Activated CD4-positive, alpha-beta T cell treated with anti-CD3 and anti-CD28 coated beads, Interleukin-2, amount 10 ng/mL, durations not matched to agents 24 days and 14 days (primary cell): ENCODE measurements at places on chromosomes 7 and 10.

DNA sequence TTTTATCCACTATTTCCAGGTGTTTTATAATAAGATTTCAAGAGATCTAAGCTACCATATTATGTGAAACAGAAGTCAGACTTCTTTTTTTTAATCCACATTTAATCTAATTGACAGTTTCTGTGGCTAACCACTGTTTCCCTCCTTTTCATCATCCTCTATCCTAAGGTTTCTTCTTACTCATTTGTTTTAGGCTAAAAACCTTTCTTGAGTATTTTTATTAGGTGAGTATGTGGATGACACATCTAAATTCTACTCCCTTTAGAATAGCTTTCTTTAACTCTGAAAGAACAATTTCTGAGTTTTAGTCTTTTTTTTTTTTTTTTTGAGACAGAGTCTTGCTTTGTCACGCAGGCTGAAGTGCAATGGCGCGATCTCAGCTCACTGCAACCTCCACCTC is 62.7 kb downstream of the NPY start:
- DNase-seq, result no peak

DNA sequence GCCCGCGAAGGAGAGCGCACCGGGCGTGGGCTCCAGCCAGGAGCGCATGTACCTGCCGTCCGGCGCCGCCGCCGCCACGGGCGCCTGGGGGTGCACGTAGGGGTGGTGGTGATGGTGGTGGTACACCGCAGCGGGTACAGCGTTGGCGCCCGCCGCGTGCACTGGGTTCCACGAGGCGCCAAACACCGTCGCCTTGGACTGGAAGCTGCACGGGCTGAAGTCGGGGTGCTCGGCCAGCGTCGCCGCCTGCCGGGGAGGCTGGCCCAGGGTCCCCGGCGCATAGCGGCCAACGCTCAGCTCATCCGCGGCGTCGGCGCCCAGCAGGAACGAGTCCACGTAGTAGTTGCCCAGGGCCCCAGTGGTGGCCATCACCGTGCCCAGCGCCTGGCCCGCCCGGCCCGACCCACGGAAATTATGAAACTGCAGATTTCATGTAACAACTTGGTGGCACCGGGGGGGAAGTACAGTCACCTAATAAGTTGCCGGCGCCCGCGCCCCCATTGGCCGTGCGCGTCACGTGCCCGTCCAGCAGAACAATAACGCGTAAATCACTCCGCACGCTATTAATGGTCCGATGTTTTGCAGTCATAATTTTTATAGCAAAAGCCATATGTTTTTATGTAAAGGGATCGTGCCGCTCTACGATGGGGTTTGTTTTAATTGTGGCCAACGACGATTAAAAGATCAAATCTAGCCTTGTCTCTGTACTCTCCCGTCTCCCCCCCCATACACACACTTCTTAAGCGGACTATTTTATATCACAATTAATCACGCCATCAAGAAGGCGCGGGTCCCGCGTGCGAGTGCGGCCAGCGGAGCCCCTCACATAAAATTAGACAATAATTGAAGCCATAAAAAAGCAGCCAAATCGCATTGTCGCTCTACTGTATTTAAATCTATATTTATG is at the start of gene HOXA9:
Gene HOXA9 (minus strand): TSS at position 449 of the 907 bp plus-strand sequence. CDS start 80 bp downstream, at position 369.
- DNase-seq, result no peak

GRCh38 chr10:63286754-63287264 is 153.7 kb downstream of the NRBF2 start:
- DNase-seq, result no peak

DNA sequence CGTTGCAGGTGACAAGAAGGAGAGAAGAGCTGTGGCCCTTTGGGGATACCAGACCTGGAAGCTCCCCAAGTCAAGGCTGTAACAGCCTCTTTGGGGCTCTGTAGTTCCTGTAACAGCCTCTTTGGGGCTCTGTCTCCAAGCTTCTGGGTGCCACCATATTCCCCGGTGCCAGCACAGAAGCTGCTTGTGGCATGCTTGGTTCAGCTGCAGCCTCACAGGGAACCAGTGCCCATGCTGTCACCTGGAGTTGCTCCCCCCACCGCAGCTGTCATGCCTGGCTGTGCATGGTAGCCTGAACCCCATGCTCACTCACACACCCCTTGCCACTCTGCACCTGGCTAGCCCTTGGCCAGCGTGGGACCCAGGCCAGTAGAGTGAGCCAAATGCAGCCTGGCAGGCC is 109.1 kb downstream of the ELAPOR2 start:
- no peak for DNase-seq

DNA sequence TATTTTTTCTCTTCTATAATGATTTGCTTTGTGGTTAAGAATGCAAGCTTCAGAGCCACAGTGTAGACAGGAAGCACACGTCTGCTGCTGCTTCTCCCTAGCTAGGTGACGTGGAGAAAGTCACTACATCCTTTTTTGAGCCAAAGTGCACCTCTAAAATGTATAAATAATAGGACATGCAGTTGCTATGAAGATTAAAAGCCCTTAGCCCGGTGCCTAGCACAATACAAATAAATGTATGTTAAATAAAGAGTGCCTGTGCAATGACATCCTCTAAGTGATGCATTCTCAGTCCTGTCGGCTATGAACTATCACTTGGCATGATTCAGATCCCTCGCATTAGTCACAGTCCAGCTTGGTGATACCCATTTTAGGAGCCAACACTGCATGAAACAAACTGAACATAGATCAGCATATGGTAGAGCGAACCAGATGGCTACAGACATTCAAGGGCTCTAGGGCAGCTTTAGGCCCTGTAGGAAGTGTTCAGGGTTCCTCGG is 4.8 kb upstream of the TRDMT1 start:
- DNase-seq, result peak; percentile 79

- no peak for DNase-seq
These were observed 80.8 kb upstream of the NPVF start for GRCh38 chr7:25308906-25309705.

GRCh38 chr10:72334825-72335393 is 19.8 kb downstream of the DNAJB12 start:
- DNase-seq, result peak; percentile 96

DNA sequence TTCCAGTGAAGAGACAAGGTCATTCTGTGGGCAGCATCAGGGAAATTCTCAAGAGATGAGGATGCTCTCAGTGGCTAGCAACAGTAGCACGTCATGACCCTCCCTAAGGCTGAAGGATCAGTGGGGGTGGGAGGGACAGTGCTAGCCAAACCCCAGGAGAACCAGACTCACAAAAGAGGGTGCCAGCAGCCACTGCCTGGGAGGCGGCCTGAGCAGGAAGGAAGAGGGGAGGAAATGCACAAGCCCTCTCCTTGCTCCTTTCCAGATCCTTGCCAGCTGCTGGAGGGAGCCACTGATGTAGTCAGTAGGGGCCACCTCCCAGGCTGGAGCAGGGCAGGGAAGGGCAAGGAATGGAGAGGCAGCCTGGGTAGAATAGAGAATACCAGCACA is 302.7 kb downstream of the RPS24 start:
- no peak for DNase-seq

DNA sequence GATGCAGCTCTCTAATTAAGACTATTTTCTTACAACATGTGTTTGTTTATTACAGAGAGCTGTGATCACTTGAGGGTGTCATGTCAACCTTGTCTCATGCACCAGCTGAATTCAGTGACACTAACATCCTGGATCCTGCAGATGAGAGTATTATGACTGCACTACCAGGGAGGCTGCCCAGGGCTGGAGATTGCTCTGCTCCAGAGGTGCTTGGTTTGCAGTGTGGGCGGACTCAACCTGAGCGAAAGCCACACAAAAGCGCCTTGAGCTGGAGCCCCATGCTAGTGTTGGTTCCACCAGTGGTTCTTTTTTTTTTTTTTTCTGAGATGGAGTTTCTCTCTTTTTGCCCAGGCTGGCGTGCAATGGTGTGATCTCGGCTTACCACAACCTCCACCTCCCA is 33.8 kb upstream of the ATXN7L1 start:
- DNase-seq, result no peak

- no peak for DNase-seq
These were observed 167.7 kb upstream of the KCTD7 start for GRCh38 chr7:66460921-66461361.

- DNase-seq, result no peak
These were observed 58.3 kb downstream of the MINDY4 start for GRCh38 chr7:30829471-30829870.

- DNase-seq, result no peak
These were observed 23.5 kb downstream of the SGMS1 start for GRCh38 chr10:50600286-50600685.

DNA sequence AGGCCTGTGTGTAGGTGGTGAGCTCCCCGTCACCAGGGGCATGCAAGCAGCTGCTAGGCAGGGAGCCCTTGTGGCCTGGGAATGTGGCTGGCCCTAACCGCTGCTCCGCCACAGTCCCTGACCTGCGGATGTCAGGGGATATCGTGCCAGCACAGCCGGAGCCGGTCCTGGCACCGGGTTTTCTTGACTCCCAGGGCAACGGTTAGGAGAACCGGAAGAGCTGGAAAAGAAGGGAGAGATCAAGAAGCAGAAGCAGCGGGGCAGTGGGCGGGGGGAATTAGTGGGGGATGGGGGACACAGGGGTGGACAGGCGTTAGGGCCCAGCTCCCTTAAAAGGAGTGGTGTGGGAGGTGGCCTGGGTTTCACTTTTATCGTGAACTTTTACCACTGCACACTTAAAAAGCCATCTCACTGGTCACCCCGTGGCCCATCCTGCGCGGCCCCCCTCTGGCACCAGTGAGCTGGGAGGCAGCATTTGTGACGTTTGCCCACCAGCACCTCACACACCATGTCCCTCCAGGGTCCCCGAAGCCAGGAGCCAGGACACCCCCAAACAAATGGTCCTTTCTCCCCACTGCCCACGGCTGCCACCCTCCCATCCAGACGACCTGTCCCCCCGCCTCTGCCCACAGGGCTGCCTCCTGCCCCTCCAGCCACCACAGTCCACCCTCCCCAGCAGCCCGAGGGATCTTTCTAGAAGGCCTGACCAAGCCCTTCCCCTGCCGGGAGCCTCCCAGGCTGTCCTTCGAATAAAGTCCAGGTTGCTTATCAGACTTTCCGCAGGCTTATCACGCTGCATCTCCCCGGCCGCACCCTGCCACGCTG is 1.8 kb upstream of the MICALL2 start:
- no peak for DNase-seq

DNA sequence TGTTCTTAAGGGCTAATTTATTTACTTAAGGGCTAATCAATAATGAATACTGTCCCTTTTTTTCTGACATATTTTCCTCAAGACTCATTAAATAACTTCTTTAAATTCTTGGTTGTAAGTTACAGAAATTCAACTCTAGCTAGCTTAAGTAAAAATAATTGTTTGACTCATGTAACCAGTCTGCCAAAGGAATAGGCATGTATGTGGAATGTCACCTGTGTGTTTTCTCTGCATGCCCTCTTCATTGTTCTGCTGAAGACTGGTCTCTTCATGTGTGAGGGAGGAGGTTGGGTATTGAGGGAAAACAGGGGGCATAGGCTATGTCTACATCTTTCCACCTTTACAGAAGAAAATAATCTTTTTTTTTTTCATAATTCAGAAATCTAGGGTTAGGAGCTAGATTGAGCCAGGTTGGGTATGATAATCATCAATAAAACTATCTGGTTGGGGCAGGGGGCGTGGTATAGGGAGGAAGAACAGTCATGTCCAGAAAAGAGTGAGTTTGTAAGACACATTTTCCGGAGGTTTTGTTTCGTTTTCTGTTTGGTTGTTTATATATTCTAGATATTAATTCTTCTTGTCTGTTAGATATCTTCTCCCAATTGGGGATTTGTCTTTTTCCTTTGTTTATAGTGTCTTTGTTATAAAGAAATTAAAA is 37.9 kb downstream of the EXOC4 start:
- DNase-seq, result no peak

- no peak for DNase-seq
These were observed 103.8 kb downstream of the CNNM2 start for GRCh38 chr10:103021900-103022293.

GRCh38 chr10:88064608-88065382 is 201.4 kb downstream of the PTEN start:
- DNase-seq, result peak; percentile 72

DNA sequence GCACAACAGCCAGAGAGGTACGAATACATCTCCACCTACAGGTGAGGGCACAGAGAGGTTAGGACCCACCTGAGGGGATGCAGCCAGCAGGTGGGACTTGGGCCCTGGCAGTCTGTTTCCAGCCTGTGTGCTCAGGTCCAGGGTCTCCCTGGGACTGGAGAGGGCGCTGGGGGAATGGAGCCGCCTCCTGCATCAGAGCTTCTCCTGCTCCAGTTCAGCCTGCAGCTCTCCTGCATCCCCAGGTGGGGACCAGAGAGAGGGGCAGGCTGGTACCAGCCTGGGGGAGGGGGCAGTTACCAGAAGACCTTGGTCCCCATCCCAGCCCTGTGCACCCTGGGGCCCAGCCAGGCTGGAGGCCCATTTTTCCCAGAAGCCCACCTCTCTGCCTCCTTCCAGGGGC is 80.7 kb downstream of the LHPP start:
- no peak for DNase-seq

DNA sequence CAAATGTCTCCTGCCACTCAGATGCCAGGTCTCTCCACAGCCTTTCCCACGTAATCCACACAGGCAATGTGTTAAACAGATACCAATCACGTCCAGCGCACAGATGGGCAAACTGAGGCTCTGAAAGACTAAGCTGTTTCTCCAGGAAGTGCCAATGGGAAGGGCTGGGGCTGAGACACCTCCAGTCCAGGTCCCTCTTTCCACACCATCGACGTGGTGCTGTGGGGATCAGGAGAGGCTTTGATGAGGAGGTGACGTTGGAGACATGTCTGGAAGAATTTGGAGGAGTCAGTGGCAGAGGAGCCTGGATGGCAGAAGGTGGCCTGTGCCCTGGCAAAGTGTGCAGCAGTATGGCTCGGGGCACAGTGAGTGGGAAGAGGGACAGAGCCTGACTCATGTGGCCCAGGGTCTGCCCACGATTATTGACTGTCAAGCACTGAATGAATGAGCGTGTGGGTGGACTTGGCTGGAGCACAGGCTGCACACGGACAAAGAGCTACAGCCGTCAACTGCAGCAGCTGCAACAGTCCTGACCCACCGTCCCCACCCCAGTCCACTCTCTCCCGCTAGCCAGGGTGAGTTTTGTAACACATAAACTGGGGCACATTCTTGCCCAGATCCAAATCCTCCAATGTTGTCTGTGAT is 40.8 kb upstream of the HSPA12A start:
- no peak for DNase-seq

DNA sequence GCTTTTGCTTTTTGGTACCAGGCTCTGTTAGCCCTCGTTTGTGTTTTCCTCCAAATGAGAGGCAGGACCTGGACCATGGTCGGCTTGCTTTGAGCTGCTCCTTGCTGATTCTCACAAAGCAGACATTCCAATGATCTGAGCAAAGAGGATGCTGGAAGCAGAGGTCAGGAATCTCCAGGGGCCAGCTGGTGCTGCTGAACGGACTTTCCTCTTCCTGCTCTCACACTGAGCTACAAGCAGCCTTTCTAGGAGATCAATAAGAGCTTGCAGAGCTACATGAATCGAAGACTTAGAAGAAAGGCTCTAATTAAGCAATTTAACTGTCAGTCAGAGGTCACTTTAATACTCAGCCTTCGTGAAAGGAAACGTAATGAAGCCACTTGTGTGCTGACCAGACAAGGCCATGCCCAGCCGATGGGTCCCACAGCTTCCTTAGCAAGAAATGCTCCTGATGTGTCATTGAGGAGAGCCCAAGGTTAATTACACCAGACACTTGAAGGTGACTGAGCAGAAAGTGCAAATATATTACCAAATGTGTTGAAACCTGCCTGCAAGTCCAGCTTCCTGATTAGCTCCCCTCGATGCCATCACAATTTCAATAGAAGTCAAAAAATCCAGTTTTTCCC is 151.3 kb upstream of the RSU1 start:
- DNase-seq, result no peak

GRCh38 chr7:106772655-106773108 is 92.4 kb upstream of the PIK3CG start:
- no peak for DNase-seq

- DNase-seq, result no peak
These were observed 22.4 kb upstream of the TECTB start for GRCh38 chr10:112260831-112261230.

- no peak for DNase-seq
These were observed 25.4 kb downstream of the TRDMT1 start for GRCh38 chr10:17176091-17176490.
